ENCODE measurements at places on chromosomes 4 and X.

- no peak for DNase-seq
These were observed 118.8 kb upstream of the MAGEB18 start for GRCh38 chrX:26019386-26019785.

- DNase-seq: no peak
These were observed 15.7 kb upstream of the WDR19 start for GRCh38 chr4:39166669-39167068.

GRCh38 chr4:108116423-108117168, 52.1 kb downstream of the LEF1 start:
- DNase-seq: no peak

DNA sequence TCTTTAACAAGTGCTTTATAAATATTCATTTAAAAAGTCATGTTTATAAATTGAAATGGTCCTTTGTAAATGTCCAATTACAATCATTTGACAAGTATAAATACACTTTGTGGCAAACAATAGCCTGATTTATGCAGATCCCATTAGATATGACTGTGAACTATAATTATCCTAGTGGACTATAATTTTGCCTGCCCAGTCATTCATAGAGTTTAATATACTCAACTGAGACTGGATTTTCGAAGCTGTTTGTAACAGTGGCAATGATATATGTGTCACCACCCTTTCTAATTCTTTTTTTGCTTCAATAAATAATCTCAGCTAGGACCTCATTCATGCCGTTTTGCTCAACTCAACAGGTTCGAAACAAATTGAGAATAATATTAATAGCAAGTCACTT, 732.0 kb downstream of the PCDH18 start:
- DNase-seq: no peak

GRCh38 chr4:20444599-20445337, 193.1 kb downstream of the SLIT2 start:
- DNase-seq: no peak

GRCh38 chr4:37662861-37663390, 23.2 kb downstream of the RELL1 start:
- no peak for DNase-seq

DNA sequence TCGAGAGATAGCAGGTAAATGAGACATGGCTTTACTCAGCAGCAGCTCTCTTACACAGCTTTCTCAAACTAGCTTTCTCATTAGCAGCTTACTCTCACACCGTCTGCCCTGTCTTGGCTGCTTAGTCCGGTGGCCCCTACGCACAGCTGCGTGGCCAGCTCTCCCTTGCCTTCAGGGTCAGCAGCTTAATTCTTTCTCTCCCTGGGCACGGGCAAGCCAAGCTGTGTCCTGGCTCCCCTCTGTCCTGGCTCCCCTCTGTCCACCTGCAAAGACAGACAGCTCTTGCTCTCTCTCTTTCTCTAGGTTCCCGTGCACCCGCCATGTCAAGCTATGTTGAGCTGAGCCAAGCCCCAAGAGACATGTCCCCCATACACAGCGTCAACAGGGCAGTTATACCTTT, 39.4 kb downstream of the ZNF185 start:
- DNase-seq: no peak

GRCh38 chr4:114368751-114369150, 229.9 kb upstream of the UGT8 start:
- DNase-seq: no peak

- peak; percentile 3 for DNase-seq
These were observed 22.5 kb upstream of the RPA4 start for GRCh38 chrX:96861218-96861617.

DNA sequence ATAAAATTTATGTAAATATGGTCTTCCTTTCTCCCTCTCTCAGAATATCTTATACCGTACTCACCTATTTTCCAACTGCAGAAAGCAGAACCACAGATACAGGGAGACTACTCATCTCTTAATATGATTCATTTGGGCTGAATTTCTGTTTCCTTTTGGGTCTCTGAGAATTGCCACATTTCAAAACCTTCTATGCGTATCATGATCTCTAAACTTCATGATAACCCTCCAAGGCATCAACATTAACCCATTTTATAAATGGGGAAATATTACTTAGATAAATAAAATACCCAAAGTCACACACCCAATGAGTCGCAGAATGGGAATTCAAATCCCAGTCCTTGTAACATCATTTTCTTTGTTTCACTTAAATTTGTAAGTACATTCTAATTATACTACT, 16.6 kb upstream of the PRDM8 start:
- no peak for DNase-seq

DNA sequence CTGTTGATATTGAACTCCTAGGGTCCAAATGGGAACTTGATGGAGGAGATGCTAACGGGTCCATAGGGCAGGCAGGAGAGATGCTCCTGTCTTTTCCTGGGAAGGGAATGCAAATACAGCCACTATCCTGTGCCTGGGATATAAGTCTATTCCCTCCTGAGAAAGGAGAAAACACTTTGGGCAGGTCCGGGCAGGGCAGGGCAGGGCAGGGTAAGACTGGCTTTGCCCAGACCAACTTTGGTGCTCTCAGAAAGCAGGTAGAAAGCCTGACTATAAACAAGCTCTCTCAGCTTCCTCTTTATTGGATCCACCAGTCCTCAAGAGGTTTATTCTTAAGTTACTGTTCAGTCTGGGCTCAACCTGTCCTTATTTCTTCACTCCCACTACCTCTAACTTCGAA, 232.3 kb downstream of the PTTG2 start:
- DNase-seq: no peak

DNA sequence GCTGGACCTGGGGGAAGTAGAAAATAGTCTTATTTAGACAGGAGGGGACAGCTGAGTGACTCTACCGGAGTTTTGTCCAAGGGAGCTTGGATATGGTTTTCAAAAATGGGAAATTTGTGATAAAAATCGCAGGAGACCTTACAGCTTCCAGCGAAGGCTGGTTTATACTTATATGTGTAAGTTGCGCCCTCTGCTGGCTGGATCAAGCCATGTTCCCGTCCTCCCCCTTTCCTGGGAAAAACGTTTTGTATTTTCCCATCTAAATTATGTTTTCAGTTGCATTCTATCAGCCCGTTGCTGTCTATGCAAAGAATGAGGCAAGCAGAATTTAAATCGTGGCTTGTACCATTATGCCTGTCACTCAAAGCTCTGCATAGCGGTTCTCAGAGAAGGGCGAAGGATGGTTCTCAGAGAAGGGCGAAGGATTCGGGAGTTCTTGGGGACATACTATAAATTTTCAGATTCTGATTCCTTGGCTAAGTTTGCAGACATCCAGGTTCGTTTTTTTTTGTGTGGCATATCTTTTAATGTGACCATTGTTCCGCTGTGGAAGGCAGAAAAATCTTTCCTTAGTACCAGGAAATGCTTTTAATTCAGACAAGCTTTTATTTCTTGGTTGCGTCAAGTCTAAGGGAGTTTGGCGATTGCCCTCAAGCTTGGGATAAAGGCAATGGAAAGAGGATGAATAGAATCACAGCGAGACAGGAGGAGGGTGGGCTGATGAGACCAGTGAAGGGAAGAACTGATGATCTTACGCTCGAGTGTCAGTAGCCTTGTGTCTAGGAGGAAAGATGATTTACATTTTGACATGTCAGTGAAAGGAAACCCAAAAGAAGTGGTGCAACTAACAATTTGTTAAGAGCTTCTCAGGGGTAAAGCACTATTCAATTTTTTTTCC, 128.5 kb upstream of the ARX start:
- DNase-seq: peak; percentile 68

GRCh38 chrX:65772842-65773241, 105.4 kb downstream of the MSN start:
- DNase-seq: no peak

- no peak for DNase-seq
These were observed 40.8 kb downstream of the STK26 start for GRCh38 chrX:132063862-132064261.

DNA sequence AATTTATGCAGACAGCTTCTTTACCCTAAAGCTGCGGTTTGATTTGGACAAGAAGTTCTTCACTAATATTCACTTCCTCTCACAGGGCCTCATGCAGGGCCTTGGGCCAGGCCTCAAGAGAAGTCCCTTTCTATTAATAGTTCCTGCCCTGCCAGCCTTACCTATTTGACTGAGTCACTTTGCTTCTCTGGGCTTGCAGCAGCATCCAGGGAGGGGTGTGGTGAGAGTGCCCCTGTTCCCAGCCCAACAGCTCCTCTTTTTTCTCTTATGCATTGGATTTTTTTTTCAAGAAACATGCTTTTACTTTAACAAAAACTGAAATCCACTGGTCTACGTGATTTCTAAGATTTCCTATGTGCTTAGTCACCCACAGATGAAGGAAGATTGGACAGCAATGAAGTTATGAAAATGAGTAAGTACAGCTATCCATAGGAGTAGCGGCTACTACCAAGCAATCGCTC, 26.7 kb downstream of the FAM156B start:
- peak; percentile 10 for DNase-seq

GRCh38 chr4:35464964-35465528, 779.3 kb downstream of the ARAP2 start:
- DNase-seq: no peak

DNA sequence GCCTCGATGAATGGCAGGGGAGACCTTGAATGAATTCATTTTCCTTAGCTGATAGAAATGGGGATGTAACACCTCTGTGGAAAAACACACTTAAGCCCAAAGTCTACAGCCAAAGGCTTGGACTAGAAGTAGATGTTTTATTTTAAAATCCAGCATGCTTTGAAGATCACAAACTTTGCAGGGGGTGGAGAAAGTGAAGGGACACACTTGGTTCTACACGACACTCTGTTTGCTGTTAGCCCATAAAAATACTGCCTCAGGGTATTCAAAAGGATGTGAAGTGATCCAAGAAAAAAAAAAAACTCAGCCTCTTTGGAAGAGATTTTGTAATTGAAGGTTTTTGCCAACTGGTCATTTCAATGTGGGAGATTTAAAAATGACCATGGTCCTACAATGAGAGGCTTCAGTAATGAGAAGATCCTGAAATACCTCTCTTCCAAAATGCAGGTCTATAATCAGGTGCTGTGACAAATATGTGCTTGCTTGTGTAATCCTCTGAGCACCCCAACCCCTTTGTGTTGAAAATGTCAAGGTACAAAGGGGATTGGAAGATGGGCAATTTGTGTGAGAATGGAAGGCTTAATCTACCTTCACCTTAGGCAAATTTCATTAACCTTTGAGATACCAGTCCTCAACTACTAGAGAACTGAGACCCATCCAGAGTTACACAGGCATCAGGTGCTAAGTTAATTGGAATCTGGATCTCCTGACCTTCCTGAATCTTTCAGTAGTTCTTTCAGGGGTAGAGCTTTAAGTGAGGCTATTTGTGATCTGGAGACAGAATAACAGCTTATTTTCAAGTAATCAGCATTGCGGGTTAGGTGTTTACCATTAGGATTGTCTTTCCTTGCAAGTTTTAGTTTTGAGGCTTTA, 82.5 kb downstream of the HS6ST2 start:
- DNase-seq: no peak

GRCh38 chr4:151681085-151681484, 79.7 kb downstream of the GATB start:
- DNase-seq: no peak

DNA sequence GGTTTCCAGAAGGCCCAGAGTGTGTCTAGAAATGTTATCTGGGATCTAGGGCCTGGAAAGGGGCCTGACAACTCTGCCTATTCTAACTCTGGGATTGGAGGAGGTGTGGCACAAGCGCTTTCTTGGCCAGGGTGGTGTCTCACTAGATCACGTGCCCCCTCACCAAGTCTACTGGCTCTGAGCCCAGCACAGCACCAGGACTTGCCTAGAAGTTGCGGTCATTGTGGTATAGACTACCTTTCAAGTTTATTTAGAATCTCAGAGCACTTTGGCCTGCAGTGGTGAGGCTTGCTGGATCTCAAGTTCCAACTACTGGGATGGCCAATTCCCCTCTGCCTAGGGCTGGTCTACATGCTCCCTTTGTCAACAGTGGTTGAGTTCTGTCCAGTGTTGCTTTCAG, 223.3 kb upstream of the MAGEB2 start:
- no peak for DNase-seq

DNA sequence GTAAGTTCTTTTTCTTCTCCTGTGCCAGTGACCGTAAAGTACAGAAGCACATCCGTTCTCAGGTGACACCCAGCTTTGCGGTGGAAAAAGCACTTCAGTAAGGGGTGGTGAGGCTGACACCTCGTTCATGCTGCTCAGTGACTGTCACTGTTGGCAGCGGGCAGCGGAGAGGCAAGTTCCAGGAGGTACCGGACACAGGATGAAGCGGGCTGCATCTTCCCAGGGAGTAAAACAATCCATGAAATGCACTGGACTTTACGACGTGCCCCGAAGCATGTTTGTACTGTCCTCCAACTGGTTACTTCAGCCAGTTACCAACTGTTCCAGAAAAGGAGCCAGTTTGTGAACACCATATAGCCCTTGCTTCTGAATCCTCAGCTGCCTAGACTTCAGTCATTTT, 110.7 kb downstream of the ZNF827 start:
- DNase-seq: no peak

DNA sequence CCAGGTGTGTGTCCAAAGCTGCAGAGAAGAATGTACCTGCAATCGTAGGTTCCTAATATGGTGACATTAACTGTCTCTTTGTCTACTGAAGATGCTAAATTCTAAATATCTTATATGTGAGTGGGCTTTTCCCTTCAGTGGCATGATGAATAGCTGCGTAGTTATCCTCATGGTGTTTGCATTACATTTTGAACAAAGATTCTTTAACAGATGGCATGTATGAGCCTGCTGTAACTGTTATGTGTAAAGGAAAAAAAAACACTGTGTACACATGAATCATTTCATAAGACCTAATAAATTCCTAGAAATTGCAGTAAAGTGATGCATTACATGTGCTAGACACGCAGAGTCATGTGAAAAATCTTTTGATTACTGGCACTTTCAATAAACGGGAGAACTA, 288.0 kb downstream of the SH2D1A start:
- no peak for DNase-seq

- DNase-seq: no peak
These were observed 99.3 kb upstream of the BCOR start for GRCh38 chrX:40197071-40197470.

- DNase-seq: no peak
These were observed 980.7 kb upstream of the GRIA3 start for GRCh38 chrX:122203399-122203798.

GRCh38 chr4:10690185-10690907, 5.8 kb upstream of the CLNK start:
- peak; percentile 30 for DNase-seq

GRCh38 chrX:74890676-74891430, 34.4 kb downstream of the NEXMIF start:
- DNase-seq: no peak

GRCh38 chr4:124980276-124980752, 267.8 kb upstream of the ANKRD50 start:
- DNase-seq: no peak

- no peak for DNase-seq
These were observed 270.0 kb upstream of the GNPDA2 start for GRCh38 chr4:44996276-44996845.

DNA sequence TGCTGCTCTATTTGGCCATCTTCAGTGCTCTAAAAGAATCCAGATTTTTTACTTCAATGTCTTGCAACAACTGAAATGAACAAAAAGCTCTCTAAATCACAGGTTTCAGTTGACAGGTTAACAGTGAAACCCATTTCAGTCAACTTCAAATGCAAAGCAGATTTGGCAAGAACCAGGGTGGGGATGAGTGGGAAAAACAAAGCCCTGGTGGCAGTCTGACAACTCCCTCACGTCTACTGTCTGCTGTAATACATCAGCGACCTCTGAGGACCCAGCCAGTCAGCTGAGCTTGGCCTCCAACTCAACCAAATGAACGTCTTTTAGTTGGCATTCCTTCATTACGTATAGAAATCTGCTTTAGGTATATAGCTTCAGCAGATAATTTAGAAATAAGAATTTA, 95.8 kb downstream of the COL25A1 start:
- no peak for DNase-seq

- no peak for DNase-seq
These were observed 39.6 kb downstream of the CCNI start for GRCh38 chr4:77036206-77036605.

- peak; percentile 34 for DNase-seq
These were observed 49.1 kb downstream of the RASGEF1B start for GRCh38 chr4:81422595-81422994.

Measured in hematopoietic multipotent progenitor cell treated with erythropoietin and hydrocortisone succinate and interleukin-3 and kit ligand, for 6 days (in vitro differentiated cells).